ENCODE measurements at places on chromosomes 6 and 20.

DNA sequence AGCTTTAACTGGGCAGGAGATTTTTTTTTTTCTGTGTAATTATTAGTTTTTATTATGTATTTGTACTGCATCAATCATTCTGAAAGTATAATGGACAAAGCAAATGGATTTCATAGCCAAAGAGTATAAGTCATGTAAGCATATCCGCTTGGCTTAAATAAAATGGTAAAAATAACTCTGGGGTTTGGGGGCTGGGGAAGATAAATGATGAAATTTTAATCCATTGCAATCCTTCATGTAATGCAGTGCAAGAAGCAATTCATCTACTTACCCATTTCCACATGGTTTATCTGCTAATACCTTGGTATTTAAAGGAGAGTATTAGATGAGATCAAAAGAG is 781.4 kb downstream of the QKI start:
- DNase-seq, result no peak

GRCh38 chr20:17579369-17580039 is 9.6 kb downstream of the DSTN start:
- DNase-seq, result no peak

- no peak for DNase-seq
Observed at GRCh38 chr6:155130161-155130853, 133.5 kb upstream of the CLDN20 start.

GRCh38 chr20:32019156-32019510 is 8.9 kb downstream of the CCM2L start:
- DNase-seq, result no peak

GRCh38 chr20:34475979-34476736 is 40.1 kb upstream of the DYNLRB1 start:
- DNase-seq, result no peak

GRCh38 chr6:3683331-3683730 is 68.2 kb downstream of the PXDC1 start:
- DNase-seq, result no peak

- DNase-seq, result no peak
Observed at GRCh38 chr20:49517805-49518100, 35.3 kb upstream of the KCNB1 start.

- DNase-seq, result no peak
Observed at GRCh38 chr20:63903796-63904561, 9.1 kb downstream of the DNAJC5 start.

GRCh38 chr6:63573899-63574553 is 1.7 kb downstream of the LOC128125822 start:
- DNase-seq, result peak; percentile 53

GRCh38 chr6:6783721-6784120 is 195.2 kb downstream of the LY86 start:
- no peak for DNase-seq

DNA sequence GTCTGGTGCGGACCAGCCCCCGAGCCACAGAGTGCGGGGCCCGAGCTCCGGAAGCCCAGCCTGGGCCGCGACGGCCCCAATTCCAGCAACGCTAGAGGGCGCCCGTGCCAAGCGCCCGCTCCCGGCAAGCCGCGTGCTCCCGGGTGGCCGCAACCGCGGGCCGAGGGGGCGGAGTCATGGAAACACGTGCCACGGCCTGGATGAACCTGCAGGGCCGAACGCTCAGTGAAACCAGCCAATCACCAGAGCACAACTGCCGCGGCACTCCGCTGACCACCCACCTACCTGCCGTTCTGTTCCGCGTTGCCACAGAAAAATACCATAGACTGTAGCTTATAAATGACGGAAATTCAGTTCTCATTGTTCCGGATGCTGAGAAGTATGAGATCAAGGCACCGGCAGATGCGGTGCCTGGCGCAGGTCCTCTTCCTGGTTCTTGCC is 85.7 kb upstream of the FOXC1 start:
- DNase-seq, result peak; percentile 54

- DNase-seq, result peak; percentile 31
Observed at GRCh38 chr6:158849899-158850806, 31.0 kb upstream of the EZR start.

DNA sequence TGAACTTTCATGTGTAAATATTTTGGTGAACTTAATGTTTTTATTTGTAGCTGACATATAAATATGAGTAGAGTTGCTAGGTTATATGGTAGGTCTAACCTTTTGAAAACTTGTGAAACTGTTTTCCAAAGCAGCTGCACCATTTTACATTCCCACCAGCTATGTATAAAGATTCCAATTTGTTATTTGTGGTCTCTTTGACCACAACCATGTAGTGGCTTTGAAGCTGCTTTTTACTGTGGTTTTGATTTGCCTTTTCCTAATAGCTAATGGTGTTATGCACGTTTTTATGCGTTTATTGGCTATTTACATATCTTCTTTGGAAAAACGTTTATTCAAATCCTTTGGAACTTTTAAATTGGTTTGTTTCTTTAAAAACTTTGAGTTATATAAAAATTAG is 10.3 kb downstream of the CST3 start:
- DNase-seq, result no peak

DNA sequence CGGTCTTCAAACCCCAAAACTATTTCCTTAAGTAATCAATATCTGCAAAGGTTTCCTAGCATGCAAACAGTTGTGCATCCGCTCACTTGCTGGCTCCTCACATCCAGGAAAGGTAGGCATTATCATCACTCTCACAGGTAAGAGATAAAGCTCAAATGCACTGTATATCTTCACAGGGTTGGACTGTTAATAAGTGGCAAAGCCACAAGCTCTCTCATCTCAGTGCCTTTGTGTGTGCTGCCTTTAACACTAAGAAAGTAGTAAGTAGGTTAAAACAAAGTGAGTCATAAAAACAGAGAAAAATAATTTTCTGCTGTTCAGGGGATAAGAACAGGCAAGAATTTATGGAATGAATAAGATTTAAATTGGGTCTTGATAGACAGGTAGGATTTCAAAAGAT is 21.3 kb downstream of the MAN1A1 start:
- no peak for DNase-seq

GRCh38 chr6:133761706-133762105 is 127.2 kb upstream of the TCF21 start:
- DNase-seq, result no peak

- DNase-seq, result no peak
Observed at GRCh38 chr6:90293319-90293953, 3.2 kb downstream of the BACH2 start.

GRCh38 chr6:31752739-31753319 is 9.6 kb upstream of the SAPCD1 start:
- no peak for DNase-seq

- no peak for DNase-seq
Observed at GRCh38 chr6:160419488-160419887, 71.3 kb downstream of the SLC22A3 start.

GRCh38 chr6:49233483-49233882 is 229.6 kb downstream of the MMUT start:
- DNase-seq, result no peak

- DNase-seq, result peak; percentile 16
Observed at GRCh38 chr20:7361321-7361720, 578.9 kb downstream of the HAO1 start.

DNA sequence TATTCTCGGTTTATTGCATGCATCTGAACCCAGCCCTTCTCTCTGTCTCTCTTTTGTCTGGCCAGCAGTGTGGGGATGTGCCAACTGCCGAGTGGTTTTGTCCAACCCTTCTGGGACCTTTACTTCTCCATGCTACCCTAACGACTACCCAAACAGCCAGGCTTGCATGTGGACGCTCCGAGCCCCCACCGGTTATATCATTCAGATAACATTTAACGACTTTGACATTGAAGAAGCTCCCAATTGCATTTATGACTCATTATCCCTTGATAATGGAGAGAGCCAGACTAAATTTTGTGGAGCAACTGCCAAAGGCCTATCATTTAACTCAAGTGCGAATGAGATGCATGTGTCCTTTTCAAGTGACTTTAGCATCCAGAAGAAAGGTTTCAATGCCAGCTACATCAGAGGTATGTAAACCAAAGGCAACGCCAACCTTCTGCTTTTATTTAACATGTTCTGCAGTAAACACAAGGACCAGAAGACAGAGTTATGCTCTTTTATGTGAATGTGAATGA is 65.8 kb downstream of the ADGRG6 start:
- no peak for DNase-seq

GRCh38 chr20:431012-431904 is 23.2 kb downstream of the RBCK1 start:
- DNase-seq, result peak; percentile 69

GRCh38 chr6:51394061-51394460 is 575.4 kb downstream of the TFAP2B start:
- no peak for DNase-seq

GRCh38 chr6:135281964-135282363 is 100.9 kb downstream of the MYB start:
- DNase-seq, result no peak

DNA sequence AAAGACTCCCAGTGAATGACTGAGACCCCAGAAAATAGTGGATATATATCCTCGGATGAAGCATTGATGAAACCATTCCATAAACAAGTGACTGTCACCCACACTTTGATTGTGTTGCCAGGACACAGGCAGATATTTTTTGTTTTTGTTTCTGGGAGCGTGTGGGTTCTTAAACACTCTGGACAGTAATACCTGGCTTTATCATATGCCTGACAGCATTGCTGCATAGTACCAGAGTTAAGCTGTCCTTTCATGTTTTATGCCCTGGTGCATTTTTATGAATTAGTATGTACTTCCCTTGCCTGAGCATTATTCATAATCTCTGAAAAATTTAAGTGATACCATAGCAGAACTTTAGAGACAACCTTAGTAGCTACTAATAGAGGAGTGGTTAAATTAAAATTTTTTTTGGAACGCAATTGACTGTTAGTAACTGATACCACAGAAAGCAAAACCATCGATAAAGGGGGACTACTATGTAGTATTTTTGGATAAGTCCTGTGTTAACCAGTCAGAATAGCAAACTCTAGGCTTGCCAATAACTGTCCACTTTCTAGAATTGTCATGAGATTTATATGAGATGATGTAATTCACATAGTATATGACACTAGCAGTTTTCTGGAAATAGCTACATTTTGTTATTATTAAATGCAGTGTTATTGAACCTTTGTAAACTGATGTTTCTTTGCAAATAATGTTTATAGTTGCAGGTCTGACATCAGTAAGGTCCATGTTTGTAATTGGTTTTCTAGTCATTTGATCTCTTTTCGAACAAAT is 30.4 kb downstream of the SENP6 start:
- DNase-seq, result no peak

DNA sequence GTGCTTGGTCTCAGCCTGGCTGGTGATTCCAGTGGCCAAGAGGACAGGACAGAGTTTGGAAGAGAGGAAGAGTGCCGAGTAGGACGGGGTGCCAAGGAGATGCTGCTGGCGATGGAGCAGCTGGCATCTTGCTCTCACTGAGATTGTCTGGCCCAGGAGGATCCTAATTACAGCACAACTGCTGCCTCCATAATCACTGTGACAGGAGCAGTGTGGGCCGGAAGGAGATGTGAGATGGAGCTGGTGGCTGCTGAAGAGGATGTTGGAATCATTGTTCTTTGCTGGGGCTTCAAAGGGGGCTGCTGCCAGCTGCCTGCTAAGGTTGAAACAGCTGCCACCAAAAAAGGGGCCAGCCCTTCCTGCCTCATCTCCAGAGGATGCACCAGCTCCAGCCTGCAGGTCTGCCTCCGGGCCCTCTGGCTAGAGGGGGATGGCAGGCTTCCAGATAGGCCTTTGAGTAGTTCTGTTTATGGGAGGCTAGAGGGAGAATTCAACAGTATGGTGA is 214.4 kb downstream of the RNF144B start:
- peak; percentile 76 for DNase-seq

DNA sequence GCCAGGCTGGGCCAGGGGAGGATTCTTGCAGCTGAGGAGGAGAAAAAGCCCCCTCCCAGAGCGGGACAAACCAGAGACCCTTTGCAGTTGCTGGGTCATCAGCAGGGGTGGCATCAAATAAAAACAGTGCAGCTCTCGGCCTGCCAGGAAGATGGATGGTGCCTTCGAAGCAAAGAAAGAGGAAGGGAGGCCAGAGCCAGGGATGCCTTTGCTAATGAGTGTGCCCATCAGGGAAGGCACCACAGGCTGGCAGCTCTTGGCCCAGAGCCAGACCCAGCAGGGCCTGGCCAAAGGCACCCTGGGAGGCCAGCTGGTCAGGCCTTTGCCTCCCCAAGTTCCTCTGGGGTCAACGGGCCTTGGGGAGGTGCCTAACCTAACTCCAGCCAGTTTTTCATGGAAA is 26.3 kb upstream of the ZNF318 start:
- DNase-seq, result no peak

GRCh38 chr6:113560908-113561307 is 296.2 kb upstream of the MARCKS start:
- no peak for DNase-seq

- DNase-seq, result peak; percentile 21
Observed at GRCh38 chr20:3777716-3778629, 3.3 kb downstream of the SPEF1 start.

DNA sequence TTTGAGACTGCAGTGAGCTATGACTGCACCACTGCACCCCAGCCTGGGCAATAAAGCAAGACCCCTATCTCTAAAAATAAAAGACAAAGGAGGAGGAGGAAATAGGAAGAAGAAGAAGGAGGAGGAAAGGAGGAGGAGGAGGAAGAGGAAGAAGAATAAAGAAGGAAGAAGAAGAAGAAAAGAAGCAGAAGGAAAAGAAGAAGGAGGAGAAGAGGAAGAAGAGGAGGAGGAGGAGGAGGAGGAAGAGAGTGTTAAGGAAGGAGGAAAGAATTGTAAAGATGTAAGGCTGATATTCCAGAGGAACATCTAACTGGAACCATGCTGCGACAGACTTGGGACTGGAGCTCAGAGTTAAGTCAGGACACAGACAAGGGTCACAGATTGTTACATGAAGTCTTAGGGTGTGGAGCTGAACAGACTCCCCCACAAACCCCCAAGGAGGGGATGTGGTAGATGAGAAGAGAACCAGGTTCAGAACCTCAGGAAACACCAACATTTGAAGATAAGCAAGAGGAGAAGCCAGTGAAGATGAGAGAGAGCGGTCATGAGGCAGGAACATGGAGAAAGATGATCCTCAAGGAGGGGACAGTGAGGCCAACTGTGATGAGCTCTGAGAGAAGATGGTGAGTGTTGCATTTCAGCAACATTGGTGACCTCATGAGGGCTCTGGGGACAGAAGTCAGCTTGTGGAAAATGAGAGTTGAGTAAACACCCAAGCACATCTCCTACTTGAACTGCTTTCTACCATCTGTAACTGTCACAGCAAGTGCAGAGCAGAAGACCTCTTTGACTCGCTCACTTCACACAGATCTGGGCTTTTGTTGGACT is 118.2 kb downstream of the CD164 start:
- no peak for DNase-seq

- DNase-seq, result no peak
Observed at GRCh38 chr6:87070741-87071140, 24.2 kb downstream of the CGA start.

DNA sequence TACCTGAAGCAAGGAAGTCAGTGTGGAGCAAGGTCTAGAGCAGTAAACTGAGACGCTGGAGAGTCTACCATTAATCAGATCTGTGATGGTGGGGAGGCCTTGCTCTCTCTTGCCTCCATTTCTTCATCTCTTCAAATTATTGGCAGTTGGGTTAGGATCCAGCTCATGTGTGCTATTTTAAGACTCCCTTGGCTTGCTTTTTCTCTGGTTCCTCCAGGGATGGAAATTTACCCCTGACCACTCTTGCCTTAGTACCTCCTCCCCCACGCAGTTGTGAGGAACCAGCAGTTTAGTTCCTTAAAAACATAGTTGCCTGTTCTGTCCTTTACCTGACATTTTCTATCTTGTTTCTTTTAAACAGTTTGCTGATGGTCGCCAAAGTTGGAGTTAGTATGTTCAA is 7.4 kb downstream of the TMEM14C start:
- no peak for DNase-seq

Data from NCI-H2081 (cell line).